ENCODE measurements at places on chromosomes 3 and 15. TPM values are rescaled to one million over a fixed set of nuclear protein-coding genes. Genes with fewer than 3 reads are reported as not detected.

The OIP5 gene
- 18.7 TPM for total RNA-seq

The PARP15 gene
- 11.3 TPM for total RNA-seq

The KNL1 gene
- 22.5 TPM for total RNA-seq

The SAMMSON gene
- total RNA-seq: not detected

The SPTBN5 gene
- total RNA-seq: 0.23 TPM

The GUCA1C gene
- total RNA-seq: not detected

The MAP6D1 gene
- 3.3 TPM for total RNA-seq
